ENCODE measurements at places on chromosomes 6 and 20.

- no peak for DNase-seq
Measured at GRCh38 chr6:28215425-28215824, 9.7 kb upstream of the ZSCAN9 start.

GRCh38 chr6:15897063-15897876 lies 231.6 kb upstream of the MYLIP start:
- DNase-seq, result no peak

- no peak for DNase-seq
Measured at GRCh38 chr20:60135276-60135675, 177.1 kb downstream of the CDH26 start.

DNA sequence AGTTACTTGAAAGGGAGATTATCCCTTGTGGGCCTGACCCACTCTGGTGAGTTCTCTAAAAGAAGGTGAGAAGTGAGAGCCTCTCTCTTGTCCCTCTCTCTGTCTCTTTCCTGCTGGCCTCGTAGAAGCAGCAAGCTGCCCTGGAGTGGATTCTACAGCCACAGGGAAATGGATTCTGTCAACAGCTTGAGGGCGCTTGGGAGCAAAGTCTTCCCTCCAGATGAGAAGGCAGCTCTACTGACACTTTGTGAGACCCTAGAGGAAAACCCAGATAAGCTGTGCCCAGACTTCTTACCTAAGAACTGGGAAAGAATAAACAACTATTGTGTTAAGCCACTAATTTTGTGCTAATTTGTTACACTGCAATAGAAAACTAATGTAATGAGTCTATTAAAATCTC lies 39.9 kb downstream of the ANKRD60 start:
- DNase-seq, result no peak

GRCh38 chr20:62104791-62105345 lies 17.4 kb upstream of the LSM14B start:
- DNase-seq, result no peak

DNA sequence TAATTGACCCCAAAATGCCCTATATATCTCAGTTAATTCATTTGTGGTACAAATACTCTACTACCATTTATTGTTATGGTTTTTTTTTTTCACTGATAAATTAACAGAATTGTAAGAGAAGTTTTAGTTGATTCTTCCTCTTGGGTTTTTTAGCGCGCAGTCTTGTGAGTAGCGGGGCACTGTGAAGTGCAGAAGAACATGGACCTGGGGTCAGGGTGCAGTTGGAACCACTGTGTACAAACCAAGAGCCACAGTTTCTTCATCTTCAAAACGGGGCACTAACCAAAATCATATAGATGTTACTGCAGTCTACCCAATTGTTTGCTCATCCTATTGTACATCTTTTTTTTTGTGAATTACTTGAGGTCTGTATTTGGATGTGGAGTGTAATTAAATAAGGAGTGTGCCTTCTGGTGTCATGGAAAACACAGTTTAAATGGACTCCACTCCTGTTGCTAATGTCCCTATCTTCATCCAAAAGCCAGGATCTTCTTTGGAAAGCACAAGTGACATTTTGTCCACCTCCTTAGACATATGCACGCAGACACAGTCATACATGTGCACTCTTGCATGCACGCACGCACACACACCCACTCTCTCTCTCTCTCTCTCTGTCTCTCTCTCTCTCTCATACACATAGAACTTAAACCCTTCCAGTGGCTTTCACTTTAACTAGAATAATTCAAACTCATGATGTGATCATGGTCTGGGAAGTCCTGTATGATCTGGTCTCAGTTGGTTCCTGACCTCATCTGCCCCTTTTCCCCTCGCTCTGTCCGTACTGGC lies 51.5 kb downstream of the AFDN start:
- DNase-seq, result no peak

GRCh38 chr6:145147981-145148749 lies 587.2 kb downstream of the EPM2A start:
- peak; percentile 13 for DNase-seq

- DNase-seq, result no peak
Measured at GRCh38 chr6:91358986-91359385, 772.1 kb upstream of the MAP3K7 start.

- DNase-seq, result no peak
Measured at GRCh38 chr6:4649728-4650127, 126.5 kb upstream of the CDYL start.

DNA sequence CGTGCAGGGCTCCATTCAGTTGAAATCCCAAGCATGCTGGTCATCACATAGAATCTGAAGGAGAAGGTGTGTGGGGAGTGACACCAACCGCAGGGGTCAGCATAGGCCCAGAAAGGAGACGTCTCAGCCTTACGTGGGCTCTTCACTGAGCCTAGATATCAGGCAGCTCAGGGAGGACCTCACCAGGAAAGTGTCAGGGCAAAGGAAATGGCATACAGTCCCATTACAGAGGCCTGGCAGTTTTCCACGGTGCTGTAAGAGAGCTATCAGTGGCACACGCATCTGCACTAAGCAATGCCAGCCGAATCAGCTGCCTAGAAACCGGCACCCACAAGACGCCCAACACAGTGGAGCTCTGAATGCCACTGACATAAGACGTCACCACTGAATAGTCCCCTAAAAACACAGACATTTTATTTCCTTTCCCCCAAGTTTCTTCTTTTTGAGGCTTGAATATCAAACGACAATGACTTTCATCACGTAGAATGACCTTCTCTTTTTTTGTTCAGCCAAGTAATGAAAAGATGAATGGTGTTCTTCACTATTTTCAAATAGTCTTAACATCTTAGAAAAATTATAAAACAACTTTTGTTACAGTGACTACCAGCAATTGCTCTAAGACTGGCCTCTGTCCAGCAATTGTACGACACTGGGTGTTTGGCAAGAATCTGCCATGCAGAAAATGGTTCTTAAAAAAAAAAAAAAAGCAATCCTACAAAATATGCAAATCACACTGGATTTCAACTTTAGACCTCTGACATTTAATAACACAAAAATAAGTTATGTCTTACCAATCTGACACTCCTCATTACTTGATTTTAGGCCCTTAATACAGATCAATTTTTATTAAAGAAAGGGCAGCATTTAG lies 88.9 kb upstream of the FOXQ1 start:
- no peak for DNase-seq

- DNase-seq, result no peak
Measured at GRCh38 chr6:36149476-36149875, 19.2 kb downstream of the MAPK13 start.

DNA sequence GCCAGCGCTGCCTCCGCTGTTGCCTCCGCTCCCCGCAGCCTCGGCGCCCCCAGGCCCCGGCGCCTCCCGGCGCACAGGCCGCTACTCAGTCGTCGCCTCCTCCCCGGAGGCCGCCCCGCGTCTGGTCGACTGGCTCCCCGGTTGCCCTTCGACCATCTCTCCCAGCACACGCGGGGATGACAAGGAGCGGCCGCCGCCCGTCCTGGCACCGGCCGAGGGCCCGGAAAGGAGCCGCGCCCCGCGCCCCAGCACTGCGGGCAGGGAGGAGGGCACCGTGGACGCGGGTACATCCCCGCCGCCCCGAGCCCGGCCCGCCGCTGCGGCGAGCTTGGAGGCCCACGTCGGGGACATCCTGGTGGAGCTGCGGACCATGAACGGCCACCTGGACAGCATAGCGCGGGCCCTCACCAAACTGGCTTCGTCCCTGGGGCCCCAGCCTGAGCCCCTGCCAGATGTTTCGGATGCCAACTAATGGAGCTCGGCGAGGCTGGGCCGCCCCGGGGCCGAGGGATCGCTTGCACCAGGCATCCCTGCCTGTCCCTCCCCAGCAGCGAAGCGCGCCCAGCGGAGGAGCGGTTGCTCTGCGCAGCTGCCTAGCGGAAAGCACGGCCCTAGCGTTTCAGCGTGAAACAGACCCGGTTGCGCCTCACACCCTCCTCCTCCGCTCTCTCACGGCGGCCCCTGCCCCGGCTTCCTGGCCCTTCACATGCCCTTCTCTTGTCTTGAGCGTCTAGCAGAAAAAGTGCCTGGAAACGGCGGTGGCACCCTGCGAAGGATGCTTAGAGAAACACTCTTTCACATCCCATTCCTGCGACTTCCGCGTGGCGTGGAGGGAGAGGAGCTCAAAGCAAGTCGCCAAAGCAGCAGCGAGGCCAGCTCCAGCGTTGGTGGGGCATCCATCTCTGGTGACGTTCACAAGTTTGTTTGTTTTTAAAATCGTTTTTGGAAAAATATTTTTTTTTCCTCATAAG lies 285.8 kb upstream of the SUPT3H start:
- DNase-seq, result no peak

- no peak for DNase-seq
Measured at GRCh38 chr6:32665661-32666060, 796 bp downstream of the HLA-DQB1 start.

DNA sequence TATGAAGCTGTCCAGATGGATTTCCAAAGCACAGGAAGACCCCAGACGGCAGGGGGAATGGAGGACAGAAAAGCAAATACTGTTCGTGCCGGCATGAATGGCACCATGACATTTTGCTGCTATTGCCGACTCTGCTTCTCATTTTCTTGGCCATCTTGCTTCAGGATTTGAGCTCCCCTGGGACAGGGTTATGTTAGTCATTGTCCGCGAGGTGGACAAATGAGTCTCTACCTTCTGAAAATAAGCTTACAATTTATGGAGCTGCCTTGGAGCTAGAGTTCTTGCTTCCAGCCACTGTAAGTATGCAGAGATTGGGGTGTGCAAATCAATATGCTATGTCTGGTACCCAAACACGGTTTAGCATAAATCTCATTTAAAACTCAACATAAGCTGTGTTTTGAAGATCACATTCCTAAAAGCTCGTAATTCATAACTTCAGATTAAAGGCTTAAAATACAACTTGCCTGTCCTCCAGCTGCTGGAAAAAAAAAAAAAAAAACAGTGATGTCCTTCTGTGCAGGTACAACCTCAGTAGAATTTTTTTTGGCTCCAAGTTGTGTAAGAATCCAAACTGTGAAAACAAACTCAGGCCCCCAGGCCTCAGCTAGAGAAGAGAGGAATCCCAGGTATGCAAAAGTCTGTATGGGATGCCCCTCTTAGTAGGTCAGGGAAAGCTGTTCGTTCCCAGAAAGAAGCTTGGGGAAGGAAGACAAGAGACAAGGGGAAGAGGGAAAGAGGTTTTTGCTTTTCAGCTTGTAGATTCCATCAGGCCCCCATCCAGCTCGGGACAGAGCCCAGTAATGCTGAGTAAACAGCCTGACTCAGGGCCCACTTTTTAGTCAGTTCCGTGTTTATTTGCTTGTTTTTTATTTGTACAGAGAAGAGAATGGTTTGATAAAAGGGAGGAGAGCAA lies 184.2 kb upstream of the FOXA2 start:
- peak; percentile 30 for DNase-seq

GRCh38 chr20:22453244-22454080 lies 130.9 kb downstream of the FOXA2 start:
- DNase-seq, result no peak

DNA sequence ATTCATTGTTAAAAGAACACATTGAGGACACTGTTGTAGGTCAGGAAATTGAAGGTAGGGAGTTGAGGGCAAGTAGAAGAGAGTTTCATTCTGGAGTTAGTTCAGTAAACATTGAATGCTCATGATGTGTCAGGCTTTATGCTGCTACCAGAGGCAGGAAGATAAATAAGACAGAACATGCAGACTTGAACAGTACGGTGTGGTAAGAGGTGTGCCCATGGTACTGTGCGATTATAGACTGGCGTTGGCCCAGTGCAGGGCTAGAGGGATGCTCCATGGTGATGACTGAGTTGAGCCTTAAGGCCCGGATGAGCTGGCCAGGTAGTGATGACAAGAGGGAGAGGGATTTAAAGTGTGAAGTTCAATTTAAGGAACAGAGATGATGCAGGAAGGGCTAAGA lies 50.8 kb downstream of the CARMIL1 start:
- DNase-seq, result no peak

GRCh38 chr20:22836877-22837276 lies 198.2 kb upstream of the SSTR4 start:
- DNase-seq, result no peak

- no peak for DNase-seq
Measured at GRCh38 chr6:75167851-75168250, 38.0 kb downstream of the COL12A1 start.

- no peak for DNase-seq
Measured at GRCh38 chr6:95601133-95601532, 23.8 kb downstream of the MANEA start.

GRCh38 chr6:14922706-14923460 lies 323.0 kb upstream of the JARID2 start:
- DNase-seq, result no peak

GRCh38 chr6:148907573-148907972 lies 160.7 kb downstream of the UST start:
- DNase-seq, result no peak

GRCh38 chr6:163782436-163783003 lies 368.0 kb downstream of the QKI start:
- DNase-seq, result no peak

DNA sequence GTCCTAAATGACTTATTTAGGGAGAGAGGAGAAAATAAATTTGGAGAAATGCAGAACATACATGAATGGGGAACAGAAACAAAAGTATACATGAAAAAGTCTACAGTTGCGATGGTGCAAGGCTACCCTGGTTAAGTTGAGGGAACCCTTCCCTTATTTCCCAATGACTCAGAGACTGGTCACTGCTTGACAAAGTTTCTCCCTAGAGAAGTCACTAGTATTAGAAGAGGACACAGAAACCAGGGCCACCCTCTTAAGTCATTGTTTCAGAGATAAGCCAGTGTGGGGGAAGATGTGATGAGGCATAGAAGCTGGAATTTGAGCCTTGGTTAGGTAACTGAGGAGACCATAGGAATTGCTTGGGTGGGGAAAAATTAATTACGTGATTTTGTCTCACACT lies 24.4 kb upstream of the EDN1 start:
- no peak for DNase-seq

- no peak for DNase-seq
Measured at GRCh38 chr6:87154641-87154992, 748 bp upstream of the ZNF292 start.

DNA sequence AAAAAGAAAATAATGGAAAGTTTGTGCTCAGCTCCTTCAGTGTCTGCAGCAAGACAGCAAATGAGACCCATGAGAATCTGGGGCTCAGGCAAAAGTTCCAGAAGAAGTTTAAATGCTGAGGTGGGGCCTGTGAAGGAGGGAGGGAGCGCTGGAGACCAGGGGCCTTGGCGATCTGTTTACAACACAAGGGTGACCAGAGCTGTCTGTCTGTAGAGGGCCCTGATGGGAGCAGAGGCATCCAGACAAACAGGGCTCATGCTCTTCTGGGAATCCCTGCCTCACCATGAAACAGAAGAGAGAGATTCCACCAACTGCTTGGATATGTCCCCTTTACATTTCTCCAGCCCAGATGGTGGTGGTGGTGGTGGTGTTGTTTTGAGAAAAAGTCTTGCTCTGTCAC lies 79.3 kb upstream of the SHLD1 start:
- no peak for DNase-seq

- no peak for DNase-seq
Measured at GRCh38 chr20:3674995-3675900, 6.6 kb downstream of the ADAM33 start.

DNA sequence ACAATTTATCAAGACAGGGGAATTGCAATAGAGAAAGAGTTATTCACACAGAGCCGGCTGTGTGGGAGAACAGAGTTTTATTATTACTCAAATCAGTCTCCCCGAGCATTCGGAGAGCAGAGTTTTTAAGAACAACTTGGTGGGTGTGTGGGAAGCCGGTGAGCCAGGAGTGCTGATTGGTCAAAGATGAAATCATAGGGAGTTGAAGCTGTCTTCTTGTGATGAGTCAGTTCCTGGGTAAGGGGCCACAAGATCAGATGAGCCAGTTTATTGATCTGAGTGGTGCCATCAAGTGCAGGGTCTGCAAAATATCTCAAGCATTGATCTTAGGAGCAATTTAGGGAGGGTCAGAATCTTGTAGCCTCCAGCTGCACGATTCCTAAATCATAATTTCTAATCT lies 50.0 kb upstream of the ECI2 start:
- DNase-seq, result no peak

- no peak for DNase-seq
Measured at GRCh38 chr6:145626857-145627256, 108.5 kb downstream of the EPM2A start.
